HuH-7.5 (cell line): ENCODE measurements at places on chromosomes 7 and 10.

GRCh38 chr10:93548376-93549071 lies 17.9 kb upstream of the FFAR4 start:
- DNase-seq, result no peak

DNA sequence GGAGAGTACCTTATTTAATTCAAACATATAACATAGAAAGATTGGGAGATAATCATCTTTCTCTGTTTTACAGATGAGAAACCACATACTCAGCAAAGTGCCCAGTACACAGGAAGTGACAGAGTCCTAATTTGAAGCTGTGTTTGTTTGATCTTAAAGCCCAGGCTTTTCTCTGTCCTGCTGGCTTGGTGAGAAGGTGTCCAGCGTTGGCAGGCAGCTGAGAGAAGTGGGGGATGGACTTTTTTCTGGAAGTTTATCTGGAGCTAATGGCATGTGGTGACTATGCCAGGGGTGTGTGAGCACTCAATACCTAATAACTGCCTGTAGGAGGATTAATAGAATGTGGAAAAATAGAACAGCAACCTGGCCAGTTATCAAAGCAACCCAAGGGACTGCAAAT lies 60.8 kb downstream of the NPSR1 start:
- no peak for DNase-seq

DNA sequence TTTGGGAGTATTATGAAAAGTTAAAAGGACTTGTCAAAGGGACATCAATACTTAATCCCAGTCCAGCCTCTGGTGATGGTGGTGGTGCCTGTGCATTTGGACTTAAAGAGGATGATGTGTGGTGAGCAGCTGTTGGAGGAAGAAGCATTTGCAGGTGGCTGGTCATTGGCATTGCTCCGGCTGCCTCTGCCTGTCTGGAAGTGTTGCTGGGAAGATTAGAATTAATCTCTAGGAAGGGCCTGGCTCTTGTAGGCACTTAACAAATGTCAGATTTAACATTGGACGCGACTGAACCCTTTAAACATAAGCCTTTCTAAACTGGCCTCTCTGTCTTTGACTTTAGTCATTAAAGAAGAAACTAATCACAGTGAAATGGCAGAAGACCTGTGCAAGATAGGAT lies 58.8 kb downstream of the FIGNL1 start:
- no peak for DNase-seq

DNA sequence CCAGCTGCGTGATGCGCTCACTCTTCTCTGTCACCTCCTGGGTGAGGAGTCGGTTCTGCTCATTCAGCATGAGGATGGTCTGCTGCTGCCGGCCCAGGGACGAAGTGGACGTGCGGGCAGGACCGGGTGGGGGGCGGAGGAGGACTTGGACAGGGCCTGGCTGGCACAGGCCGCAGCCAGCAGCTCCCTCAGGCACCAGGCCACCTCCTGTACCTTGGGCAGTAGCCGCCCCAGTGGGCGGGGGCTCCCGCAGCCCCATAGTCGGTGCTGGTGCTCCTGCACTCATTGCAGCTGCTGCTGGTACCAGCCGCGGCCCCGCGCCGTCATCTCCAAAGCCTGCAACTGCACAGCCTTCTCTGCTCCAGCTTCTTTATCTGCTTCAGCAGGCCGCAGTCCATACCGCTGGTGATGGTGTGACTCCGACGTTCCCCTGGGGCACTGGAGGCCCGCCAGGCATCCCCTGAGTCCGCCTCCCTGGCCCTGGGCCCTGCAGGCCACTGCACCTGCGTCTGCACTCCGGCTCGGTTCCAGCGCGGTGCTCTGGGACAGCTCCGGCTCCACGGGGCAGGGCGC lies 884.9 kb upstream of the ZNF722 start:
- no peak for DNase-seq

DNA sequence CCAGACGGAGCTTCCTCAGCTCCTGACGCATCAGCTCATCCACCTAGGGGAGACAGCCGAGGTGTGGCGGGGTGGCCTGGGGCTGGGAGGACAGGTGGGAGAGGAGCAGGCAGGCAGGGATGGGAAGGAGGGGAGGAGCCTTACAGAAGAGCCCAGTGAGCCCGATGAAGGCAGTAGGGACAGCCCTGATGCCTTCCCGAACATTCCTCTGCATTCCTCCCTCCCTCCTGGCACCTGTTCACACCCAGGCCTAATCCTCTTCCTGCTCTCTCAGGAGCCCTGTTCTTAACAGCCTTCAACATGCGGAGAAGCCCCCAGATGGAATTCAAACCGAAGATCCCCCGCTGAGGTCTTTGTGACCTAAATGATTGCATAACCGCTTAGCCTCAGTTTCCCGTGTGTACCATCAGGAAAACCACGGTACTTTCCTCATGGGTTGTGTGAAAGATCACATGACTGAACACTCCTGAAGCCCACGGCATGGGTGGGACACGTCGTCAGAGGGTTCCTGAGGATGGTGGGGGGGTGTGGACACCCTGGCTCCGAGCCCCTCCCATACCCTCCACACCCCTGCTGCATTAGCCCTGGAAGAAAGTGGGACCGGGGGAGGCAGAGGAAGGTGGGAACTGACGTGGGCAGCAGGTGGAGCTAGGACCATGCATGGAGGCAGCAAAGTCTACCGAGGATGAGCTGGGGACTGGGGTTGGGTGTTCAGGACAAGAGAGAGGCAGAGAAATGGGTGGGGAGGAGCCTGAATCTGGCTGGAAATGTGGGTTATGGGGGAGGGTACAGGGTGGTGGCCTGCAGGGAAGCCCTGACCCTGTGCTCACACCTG lies 8.8 kb upstream of the ASB10 start:
- DNase-seq, result no peak

DNA sequence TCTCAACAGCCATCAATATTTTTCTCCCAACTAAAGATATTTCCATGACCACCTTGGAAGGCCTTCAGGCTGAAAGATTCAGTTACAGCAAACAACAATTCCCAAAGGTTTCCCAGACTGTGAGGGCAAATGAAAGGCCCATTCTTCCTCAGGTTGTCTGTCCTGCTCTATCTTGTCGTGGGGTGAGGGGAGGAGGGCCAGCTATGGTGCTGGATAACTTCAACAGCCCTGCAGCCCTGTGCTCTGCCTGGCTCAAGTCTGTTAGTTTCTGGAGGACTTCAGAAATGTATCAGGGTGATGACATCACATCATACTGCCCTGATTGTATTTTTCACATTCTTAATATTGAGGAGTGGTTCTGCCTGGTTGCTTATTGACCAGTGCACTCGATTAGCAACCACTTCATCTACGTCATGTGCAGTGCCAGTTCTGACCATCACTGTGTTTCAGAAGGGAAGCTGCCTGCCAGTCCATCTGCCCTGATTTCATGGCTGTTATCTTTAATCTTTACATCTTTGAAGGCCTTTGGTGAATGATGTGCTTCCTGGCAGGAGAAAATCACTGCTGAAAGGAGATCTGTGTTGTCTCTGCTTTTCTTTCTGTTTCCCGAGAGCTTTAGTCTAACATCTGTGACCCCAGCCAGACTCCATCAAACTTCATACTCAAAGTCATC lies 135.5 kb downstream of the NRF1 start:
- no peak for DNase-seq

DNA sequence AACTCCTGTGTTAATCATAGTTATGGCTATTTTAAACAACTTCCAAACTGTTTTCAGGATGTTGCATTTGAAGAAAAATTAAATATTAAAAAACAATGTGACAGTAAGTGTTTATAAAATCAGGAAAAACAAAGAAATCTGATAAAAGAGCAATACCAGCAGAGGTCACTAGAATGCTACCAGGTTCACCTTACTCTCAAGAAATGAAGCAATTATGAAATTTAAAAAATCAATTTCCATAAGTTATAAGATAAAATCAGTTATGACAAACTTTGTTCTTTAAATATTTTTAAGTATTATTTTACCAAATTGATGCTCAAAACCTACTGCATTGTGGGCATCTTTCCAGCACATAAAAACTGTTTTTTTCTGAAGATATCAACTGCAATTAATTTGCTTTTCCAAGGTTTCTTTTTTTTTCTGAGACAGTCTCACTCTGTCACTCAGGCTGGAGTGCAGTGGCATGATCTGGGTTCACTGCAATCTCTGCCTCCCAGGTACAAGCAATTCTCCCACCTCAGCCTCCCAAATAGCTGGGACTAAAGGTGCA lies 50.7 kb upstream of the RHEB start:
- DNase-seq, result no peak

DNA sequence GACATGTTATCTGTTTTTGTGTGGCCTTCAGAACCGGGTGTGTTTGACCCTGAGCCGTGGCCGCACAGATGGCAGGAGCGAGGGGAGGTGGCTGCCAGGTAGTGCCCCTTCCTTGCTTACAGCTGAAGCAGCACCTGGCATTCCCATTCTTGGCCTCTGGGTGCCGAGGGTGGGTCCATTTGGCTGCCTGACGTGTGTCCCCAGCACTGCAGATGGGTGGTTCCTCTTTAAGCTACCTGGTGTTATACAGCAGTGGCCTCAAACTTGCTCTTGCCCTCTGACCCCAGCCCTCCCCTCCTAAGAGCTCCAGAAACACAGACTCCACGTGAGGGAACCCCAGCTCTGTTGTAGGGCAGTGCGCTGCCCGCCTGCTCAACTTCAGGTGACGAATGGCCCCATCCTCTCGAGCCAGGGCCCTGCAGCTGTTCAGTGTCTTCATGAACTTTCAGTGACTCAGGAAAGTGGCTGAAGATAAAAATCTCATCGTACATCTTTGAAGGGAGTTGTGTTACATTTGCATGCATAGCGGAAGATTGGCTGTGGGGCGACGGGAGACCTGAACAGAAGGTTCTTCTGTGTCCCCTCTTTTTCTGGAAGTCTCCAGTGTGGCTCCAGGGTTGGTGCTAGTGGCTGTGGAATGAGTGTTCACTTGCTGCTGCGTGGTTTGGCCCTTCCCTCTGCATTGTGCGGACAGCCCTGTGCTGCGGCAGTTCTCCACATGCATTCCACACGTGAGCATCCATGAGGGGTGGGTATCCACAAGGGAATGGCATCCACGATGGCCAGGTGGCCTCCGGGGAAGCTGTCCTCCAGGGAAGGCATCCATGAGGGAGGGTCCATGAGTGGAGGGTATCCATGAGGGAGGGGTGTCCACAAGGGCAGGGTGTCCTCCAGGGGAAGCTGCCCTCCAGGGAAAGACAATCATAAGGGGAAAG lies 91.6 kb downstream of the INPP5A start:
- no peak for DNase-seq

GRCh38 chr7:116499168-116500077 lies at the start of gene CAV2:
CAV2 (plus strand) TSS chr7:116499738; CDS start chr7:116499782, 44 bp downstream.
- peak; percentile 54 for DNase-seq

GRCh38 chr7:8938044-8938805 lies 504.8 kb downstream of the NXPH1 start:
- DNase-seq, result no peak

DNA sequence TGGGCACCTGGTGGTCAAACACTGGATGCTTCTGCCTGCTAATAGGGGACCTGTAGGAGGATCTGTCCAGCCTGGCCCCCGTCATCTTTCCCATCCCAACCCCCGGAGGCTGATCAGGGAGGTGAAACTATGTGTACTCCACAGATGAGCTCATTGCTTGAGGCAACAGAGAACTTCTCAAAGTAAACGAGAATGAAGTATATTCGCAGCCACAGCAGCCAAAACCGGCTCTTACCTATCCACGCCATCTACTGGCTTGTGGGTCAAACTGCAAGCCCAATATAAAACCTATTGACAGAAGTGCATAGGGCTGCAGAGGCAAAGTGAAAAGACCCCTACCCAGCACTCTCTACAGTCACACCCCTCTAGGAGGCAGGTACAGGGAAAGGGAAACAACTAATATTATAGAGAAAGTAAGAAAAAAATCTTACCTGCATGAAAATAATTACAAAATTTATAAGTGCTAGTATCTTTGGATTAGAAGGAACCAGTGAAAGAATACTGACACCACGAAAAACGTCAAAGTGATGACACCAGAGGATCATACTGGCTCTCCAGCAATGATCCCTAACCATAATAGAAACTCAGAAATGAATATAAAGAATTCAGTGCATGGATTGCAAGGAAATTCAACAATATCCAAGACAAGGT lies 973.5 kb downstream of the ANKRD7 start:
- peak; percentile 11 for DNase-seq

GRCh38 chr10:118638680-118639079 lies 43.2 kb upstream of the PRLHR start:
- DNase-seq, result no peak

DNA sequence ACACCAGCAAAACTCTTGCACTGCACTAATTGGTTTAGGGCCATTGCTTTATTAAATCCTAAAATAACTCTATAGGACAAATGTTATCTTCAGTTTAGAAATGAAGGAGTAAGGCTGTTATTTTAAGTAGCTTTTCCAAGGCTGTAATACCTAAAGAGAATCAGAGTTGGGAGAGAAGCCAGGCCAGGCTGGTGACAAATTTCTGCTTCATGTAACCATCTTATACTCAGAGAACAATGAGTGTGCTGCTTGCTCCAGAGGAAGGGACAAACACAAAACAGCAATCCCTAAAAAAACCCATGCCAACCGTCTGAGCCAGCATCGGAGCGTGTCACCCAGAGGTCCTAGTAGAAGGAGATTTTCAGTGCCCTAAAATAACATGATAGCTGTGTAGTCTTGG lies 49.7 kb upstream of the TARP start:
- DNase-seq, result no peak

- DNase-seq, result no peak
Measured at GRCh38 chr10:17644485-17644943, 563 bp downstream of the STAM start.

- no peak for DNase-seq
Measured at GRCh38 chr10:48423884-48424283, 117.4 kb downstream of the MAPK8 start.

GRCh38 chr10:96339956-96340904 lies 18.6 kb downstream of the OPALIN start:
- DNase-seq, result peak; percentile 24

GRCh38 chr7:66957595-66958290 lies 36.7 kb downstream of the TMEM248 start:
- no peak for DNase-seq

GRCh38 chr10:112701211-112701877 lies 248.7 kb upstream of the TCF7L2 start:
- DNase-seq, result no peak

DNA sequence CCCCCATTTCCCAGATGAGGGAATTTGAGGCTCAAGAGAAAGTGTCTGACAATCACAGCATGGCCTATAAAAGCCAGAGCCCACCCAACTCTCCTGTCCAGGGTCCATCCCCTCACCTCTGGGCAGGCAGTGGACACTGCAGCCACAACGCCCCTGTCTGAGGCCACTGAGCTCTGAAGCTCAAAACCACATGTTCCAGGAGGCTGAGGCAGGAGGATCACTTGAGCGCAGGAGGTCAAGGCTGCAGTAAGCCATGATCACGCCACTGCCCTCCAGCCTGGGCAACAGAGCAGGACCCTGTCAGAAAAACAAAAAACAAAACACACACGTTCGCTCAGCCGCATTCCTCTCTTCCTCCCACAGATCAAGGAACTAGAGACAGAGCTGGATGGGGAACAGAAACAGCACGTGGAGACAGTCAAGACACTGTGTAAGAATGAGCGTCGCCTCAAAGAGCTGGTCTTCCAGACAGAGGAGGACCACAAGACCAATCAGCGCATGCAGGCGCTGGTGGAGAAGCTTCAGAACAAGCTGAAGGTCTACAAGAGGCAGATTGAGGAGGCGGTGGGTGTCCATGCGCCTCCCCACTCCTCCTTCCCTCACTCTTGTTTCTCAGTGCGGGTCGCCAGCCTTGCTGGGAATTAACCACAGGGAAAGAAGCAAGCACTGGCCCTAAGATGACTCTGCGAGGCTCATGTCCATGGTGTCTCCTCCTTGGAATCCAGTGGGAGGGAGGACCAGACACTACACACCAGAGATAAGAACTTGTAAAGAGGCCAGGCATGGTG lies 20.0 kb upstream of the ARPC1A start:
- DNase-seq, result no peak

GRCh38 chr7:131370523-131370968 lies 42.9 kb downstream of the MKLN1 start:
- no peak for DNase-seq

- DNase-seq, result no peak
Measured at GRCh38 chr10:114329634-114330365, 74.5 kb downstream of the AFAP1L2 start.
